ENCODE measurements at places on chromosomes 1 and 21.

- no peak for DNase-seq
These were observed 224.4 kb downstream of the DSCAM start for GRCh38 chr21:40622531-40622930.

DNA sequence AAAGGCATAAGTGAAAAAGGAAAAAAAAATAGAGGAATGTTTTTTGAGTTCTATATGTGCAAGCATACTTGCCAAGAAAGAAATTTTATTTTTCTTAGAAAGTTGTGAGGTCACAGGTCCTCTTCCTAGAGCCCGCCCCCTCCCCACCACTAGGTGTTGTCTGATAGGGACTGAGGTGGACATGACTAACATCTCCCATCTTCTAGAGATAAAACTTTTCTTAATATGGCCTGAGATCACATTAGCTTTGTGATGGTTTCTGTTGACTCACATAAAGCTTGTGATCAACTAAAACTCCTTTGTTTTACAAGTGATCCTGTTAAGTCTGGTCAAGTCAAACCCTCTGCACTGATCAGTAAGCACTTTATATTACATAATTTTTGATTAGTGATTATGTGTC lies 33.4 kb upstream of the CITED4 start:
- no peak for DNase-seq

- no peak for DNase-seq
These were observed 42.9 kb upstream of the CD2 start for GRCh38 chr1:116711263-116711840.

GRCh38 chr1:150006881-150007421 lies 3.6 kb downstream of the OTUD7B start:
- no peak for DNase-seq

- DNase-seq = no peak
These were observed 69.3 kb downstream of the PLXNA2 start for GRCh38 chr1:208174731-208175507.

DNA sequence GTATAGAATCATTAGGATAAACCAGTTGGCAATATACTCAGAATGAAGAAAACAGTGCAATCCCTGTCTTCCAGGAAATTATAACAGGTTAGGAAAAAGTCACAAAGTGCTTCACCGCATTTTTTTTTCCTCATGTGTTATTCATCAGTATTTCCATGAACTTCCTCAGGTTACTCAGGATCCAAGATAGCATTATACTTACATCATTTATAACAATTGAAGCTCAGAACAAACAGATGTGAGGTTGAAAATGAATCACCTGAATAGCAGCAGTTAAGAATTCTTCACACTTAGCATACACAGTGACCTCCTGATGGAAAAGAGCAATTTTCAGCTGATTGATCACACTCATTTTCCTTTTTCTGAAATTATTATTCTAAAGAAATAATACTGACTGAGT lies 1040.7 kb upstream of the B3GALT2 start:
- DNase-seq = no peak

- no peak for DNase-seq
These were observed 32.3 kb downstream of the TBX19 start for GRCh38 chr1:168312718-168313604.

- no peak for DNase-seq
These were observed 156.3 kb upstream of the C1orf87 start for GRCh38 chr1:60229821-60230220.

DNA sequence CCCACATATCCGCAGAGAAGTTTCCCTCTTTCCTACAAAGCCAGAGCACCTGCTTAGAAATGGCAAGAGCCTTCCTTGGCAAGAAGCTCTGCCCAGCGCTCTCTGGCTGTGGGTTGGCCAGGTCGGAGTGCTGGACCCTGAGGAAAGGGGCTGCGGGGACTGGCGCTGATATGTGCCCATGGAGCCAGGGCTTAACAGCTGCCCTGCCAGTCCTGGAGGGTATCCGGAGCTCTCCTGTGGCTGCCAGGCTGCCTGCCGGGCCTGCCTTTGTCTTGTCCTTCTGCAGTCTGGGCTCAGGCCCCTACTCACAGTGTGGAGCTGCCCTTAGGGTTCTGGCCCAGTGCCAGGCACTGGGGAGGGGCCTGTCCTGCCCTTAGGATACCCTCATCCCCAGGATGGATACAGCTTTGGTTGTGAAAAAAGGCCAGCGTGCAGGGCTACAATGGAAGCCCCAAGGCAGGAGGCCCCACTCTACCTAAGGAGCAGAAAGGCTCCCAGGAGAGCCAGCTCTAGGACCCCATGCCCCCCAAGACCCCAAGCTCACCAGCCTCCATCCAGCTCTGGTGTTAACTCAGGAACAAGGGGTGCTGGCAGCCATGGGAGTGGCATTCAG lies 43.4 kb downstream of the KIAA1614 start:
- DNase-seq = no peak

GRCh38 chr1:44717653-44718052 lies 13.3 kb downstream of the RNU5D-1 start:
- DNase-seq = no peak

- DNase-seq = no peak
These were observed 66.9 kb upstream of the TINAGL1 start for GRCh38 chr1:31509124-31510072.

DNA sequence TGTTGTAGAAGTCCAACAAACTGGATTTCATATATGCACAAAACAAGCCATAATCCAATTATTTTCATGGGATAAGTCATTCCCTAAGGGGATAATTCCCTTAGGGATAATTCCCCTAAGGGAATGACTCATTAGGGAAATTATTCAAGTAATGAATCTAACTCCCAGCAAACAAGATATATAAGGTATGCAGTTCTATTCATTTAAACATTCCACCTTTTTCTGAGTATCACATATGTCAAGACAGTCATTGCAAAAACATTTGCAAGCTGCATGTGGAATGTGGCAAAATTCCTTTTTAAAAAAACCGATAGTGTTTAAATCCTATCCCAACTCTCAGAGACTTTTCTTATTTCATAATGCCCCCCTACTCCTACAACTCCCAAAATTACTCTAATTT lies 131.2 kb downstream of the AKT3 start:
- no peak for DNase-seq

- no peak for DNase-seq
These were observed 149.6 kb downstream of the RHOU start for GRCh38 chr1:228884615-228885566.

- DNase-seq = no peak
These were observed 3.9 kb downstream of the FNDC7 start for GRCh38 chr1:108716437-108717230.

GRCh38 chr21:15947677-15948076 lies 217.9 kb downstream of the USP25 start:
- DNase-seq = no peak

DNA sequence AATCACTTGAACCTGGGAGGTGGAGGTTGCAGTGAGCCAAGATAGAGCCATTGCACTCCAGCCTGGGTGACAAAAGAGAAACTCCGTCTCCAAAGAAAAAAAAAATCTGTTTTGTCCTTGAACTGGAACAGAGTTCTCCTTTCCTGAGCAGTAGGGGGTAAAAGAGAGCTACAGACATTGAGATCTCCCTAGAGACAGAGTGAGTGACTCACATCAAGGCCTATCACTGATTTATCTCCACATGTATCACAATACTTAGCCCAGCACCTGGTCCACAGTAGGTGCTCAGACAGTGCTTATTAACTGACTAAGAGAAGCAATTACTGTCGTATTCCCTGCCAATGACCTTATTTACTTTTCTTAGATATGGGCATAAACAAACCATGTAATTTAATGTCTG lies 354.1 kb upstream of the C1orf87 start:
- DNase-seq = no peak

GRCh38 chr1:103218821-103219220 lies 110.5 kb upstream of the COL11A1 start:
- no peak for DNase-seq

DNA sequence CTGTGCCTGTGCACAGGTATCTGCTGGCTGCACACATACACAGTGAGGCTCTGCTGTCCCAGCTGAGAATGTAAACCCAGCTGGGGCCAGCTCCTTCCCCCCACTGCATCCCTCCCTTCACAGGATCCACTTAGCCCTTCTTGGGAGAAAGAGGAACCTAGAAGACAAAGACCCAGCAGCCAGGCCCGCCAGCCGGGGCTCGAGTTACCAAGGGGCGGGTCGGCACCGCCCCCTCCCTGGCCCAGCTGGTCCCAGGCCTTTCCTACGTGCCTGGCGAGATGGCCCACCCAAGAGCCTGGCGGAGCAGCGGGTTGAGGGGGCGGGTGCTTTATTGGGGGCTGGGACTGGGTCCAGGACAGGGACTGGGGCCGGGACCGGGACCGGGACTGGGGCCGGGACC lies 2.1 kb downstream of the SH3BGRL3 start:
- DNase-seq = no peak

DNA sequence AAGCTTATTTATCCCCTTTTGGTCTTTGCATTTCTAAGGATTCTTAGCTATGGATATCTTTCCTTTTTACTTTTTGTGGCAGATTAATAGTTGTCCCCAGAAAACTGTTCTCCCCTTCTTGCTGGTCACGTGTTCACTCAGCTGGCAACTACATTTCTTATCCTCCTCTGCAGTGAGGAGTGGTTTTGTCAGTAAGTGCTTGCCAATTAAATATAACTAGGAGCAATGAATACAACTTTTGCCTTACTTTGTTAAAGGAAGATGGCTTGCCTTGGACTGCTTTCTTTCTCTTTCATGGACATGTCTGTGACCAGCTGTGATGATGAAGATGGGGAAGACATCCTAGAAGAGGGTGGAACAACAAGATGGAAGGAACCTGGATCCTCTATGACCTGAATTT lies 15.6 kb upstream of the ALG14 start:
- no peak for DNase-seq

DNA sequence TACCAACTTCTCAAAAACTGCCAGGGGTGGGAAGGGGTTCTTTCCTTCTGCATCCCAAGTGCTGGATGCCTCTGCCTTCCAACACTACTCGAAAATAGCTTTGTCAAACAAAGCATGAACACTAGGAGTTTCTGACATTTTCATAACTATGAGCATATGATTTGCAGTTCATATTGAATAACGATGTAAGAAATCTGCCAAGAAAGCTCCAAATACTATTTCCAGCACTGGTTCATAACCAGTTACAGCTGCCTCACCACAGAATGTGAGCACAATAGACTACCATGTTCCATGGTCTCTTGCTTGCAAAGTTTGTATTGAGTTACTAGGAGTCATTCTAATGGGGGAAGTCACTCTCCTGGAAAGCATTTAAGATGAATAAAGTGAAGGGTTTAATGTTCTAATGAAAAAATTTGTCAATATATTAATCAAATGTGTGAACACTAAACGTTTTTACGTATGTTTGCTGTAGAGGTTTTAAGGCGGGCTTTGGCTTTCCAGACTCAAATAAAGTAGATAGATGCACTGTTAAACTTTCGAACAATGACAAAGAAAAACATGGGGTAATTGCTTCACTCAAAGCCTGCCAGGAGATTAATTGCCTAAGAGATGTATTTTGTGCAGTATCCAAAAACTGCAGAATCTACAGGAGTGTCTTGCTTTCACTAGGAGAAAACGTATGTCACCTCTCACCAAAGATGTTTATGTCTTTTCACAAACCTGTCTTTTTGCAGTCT lies 78.6 kb upstream of the UBE2U start:
- no peak for DNase-seq

- no peak for DNase-seq
These were observed 1390.1 kb downstream of the MRPL39 start for GRCh38 chr21:24217151-24217550.

- DNase-seq = no peak
These were observed 18.2 kb downstream of the FAM163A start for GRCh38 chr1:179761296-179761695.

- peak; percentile 38 for DNase-seq
These were observed 138.6 kb upstream of the JUN start for GRCh38 chr1:58922302-58923089.

GRCh38 chr1:108617008-108617723 lies 43.7 kb downstream of the HENMT1 start:
- DNase-seq = no peak

DNA sequence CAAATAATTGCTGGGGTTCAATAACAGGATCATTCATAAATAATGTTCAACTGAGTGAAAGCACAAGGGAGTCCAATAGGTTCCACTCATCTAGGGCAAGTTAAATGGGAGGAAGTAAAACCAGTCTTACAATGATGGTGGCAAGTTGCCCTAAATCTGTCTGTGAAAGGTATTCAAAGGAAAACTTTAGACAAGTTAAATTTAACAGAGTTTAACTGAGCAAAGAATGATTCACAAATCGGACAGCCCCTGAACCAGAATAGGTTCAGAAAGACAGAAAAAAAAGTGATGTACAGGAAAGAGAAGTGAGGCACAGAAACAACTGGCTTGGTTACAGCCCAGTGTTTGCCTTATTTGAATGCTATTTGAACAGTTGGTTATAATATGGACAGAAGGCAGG lies 183.5 kb upstream of the ADGRL4 start:
- DNase-seq = no peak

DNA sequence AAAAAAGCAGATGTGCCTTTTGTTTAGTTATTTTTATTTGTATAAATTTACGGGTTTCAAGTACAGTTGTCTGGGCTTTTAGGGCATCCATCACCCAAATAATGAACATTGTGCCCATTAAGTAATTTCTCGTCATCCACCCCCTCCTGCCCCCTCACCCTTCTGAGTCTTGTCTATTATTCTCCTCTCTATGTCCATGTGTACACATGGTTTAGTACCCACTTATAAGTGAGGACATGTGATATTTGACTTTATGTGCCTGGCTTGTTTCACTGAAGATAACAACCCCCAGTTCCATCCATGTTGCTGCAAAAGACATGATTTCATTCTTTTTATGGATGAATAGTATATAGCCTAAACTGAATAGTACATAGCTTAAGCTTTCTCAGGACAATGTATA lies 189.2 kb downstream of the ZP4 start:
- DNase-seq = no peak

GRCh38 chr21:31253684-31254083 lies 90.4 kb downstream of the TIAM1 start:
- no peak for DNase-seq

DNA sequence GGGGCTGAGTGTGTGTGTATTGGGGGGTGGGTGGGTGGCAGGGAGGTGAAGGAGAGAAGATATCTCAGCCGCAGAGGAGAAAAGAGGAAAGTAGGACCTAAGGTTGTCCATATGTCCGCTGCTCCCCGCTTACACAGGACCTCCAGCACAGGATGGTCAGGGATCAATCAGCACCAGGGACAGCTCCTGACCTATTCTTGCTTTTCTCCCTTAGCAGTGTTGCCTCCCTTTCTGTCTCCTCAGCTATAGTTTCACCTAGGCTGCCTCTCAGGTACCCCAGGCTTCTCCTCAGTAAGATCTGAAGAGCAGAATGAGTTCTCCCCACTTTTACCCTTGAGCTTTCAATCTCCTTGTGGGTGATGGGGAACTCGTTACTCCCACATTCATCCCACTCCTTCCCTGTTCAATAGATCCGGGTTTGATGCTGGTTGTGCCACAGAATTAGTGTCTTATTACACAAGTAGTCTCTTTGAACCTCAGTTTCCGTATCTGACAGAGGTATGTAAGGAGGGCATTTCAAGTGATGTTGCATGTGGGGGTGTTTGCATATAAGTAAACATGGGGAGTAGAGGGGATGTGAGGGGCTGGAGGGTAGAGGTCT lies 1.4 kb upstream of the DPH2 start:
- no peak for DNase-seq

GRCh38 chr1:60510162-60510561 lies 436.6 kb upstream of the C1orf87 start:
- DNase-seq = no peak
